ENCODE measurements at places on chromosomes 7 and 10.

GRCh38 chr10:80509403-80510161, 28.1 kb upstream of the SH2D4B start:
- no peak for DNase-seq

GRCh38 chr7:25776744-25777123, 375.3 kb upstream of the NFE2L3 start:
- DNase-seq, result no peak

GRCh38 chr10:4136121-4136520, 351.1 kb upstream of the KLF6 start:
- DNase-seq, result no peak

- no peak for DNase-seq
These were observed 90.4 kb downstream of the COBL start for GRCh38 chr7:51226063-51226755.

DNA sequence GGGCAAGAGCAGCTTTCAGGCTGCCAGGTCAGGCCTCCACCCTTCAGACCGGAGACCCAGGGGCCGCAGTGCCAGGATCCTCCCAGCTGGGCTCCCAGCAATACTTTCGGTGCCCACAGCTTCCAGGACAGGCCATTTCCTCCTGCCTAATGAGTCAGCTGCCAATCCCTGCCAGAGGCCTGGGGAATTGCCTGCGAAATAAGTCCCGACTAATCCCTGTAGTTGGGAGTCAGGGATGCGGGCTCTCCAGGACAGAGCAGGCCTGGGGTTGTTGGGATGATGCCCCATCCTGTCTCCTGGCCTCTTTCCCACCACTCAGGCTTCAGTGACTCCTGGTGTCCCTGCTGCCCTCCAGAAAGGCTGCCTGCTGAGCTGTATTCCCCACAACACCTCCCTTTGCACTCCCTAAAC, 143.5 kb upstream of the UNC5B start:
- no peak for DNase-seq

Data from NCI-H2081 (cell line).